Anterior cingulate cortex (tissue), 58 donors: ENCODE measurements at places on chromosomes 16 and 17.

- no peak for DNase-seq
Observed at GRCh38 chr17:6495450-6496115, 51.3 kb downstream of the PIMREG start.

- no peak for DNase-seq
Observed at GRCh38 chr16:50136399-50136798, 16.7 kb upstream of the TENT4B start.

DNA sequence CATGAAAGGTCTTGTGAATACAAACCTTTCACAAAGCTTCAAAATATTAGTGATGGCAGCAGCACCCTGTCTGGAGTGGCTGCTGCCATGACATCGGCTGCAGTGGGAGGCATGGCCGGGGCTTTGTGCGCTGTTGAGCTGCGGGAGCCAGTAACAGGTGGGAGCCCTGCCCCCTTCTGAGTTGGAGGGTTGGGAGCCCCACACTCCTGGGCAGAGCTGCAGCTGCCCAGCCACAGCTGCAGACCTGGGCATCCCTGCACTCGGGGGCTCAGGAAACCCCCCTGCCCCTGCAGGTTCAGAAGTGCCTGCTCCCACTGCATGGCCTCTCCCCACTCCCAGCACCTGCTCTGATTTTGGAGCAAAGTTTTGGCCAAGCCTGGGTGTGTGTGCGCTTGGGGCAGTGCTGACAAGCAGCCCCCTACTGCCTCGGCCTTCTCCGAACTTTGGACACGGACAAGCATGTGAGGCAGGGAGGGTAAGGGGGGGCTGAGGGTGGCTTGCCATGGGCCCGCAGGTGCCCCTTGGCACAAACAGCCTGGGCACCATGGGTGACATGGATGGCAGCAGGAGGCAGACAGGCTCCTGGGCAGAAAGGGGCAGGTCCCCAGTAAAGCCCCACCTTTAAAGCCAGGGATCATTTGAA is 42.7 kb downstream of the IST1 start:
- no peak for DNase-seq

DNA sequence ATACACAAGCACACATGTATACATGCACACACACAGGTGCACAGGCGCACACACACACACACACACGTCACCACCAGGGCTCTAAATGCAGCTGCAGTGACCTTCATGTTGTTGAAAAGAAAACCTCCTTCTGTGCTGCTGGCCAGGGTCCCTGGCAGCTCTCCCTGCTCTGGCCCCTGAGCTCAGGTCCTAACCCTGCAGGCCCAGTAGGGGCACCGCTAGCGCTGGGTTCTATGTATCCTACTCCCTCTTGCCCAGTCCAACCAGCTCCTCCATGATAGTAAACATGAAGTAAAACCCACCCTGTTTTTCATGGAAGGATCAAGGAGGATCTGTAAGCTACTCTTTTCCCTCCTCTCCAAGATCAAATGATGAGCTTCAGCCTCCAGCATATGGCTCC is 172.8 kb downstream of the RBFOX3 start:
- DNase-seq, result no peak

GRCh38 chr17:48487221-48487620 is 43.6 kb downstream of the HOXB1 start:
- no peak for DNase-seq

GRCh38 chr17:77125432-77125901 is 15.3 kb upstream of the SEC14L1 start:
- DNase-seq, result no peak

DNA sequence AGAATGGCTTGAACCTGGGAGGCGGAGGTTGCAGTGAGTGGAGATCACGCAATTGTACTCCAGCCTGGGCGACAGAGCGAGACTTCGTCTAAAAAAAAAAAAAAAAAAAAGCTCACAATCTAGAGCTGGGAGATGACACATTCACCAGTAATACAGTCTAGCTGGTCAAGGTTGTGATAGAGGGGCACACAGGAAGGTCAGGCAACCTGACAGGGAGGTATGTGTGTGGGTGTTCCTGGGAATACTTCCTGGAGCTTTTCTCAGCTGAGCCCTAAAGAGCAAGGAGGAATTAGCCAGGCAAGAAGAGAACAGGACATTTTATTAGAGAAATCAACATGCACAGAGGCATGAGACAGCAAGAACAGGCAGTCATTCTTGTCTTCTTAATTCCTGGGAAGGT is 216.7 kb downstream of the SHISA9 start:
- no peak for DNase-seq

GRCh38 chr16:47713225-47713595 is 252.1 kb downstream of the PHKB start:
- no peak for DNase-seq

DNA sequence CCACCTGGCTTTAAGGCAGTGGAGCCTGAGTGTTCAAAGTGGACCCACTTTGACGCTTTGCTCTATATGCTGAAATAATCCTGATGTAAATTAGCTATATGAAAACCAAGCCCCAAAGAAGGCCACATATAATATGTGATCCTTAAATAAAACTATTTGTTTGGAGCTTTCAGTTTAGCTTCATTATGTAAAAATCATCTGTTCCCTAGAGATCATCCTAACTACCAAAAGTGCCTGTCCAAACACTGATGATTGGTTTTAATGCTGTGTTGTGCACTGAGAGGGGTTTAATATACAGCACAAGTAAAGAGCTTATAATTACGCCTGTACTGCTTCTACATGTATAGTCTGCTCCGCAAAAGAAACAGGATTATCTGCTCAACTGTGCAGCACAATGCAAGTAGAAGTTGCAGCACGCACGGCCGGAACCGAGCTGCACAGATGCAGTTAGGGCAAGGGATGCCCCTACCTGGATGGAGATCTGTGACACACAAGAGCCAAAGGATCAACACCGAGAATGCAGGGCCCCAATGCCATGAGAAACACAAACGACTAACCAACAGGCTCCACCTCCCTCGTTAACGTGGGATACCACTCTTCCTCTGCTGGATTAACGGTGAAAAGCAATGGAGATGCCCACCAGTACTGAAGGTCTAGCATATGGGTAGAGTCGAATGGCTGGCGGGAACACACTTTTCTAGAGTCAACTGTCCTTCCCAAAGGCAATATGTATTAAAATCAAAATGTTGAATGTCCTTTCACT is 20.5 kb downstream of the USP7 start:
- no peak for DNase-seq

GRCh38 chr17:5044630-5045029 is 9.4 kb upstream of the SLC52A1 start:
- no peak for DNase-seq

DNA sequence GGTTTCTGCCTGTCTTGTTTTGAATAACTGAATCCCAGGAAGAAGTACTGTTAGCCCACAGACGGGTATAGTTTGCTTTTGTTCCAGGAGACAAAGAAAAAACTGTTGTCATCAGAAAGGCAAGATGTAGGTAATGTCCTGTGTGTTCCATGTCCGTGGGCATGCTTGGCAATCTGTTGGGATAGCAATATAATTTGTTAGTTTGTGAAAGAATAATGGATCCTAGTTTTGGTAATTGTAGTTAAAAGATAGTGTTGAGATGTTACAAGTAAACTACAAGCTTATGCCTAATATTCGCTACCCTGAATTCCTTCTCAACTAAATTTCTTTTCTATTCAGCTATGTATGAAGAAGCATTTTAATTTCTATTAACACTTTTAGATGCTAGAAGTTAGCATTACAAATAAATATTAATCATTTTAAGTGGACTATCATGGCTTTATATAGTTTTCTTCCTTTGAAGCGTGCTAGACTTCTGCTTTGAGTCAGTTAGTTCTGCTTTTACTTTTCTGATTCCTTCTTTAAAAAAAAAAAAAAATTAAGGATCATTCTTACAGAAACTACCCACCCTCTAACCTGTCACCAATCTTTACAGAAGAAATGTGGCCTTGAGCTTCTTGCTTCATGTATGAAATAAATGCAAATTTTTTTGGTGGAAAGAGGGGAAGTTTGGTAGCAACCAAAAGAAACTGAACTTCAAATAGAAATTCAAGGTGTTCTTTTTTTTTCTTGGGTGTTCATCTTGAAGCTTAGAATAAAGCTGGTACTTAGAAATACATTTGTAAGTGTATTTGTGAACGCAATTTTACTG is 2.4 kb downstream of the EVI2A start:
- DNase-seq, result no peak

- no peak for DNase-seq
Observed at GRCh38 chr16:79309606-79310005, 290.9 kb downstream of the MAF start.
